ENCODE measurements at places on chromosomes 13 and 19. TPM values are rescaled to one million over a fixed set of nuclear protein-coding genes. Genes with fewer than 3 reads are reported as not detected.

GRCh38 chr13:41313117-41313516 is 2.0 kb downstream of the NAA16 start:
- no peak overlapping the region for H3K27ac ChIP-seq
- no peak for DNase-seq
- H3K4me1 ChIP-seq: peaks cover 17% of the 10 kb centered on the region
- no peak overlapping the region for H3K4me3 ChIP-seq
- H3K27me3 ChIP-seq: no peaks in the 10 kb centered on the region

DNA sequence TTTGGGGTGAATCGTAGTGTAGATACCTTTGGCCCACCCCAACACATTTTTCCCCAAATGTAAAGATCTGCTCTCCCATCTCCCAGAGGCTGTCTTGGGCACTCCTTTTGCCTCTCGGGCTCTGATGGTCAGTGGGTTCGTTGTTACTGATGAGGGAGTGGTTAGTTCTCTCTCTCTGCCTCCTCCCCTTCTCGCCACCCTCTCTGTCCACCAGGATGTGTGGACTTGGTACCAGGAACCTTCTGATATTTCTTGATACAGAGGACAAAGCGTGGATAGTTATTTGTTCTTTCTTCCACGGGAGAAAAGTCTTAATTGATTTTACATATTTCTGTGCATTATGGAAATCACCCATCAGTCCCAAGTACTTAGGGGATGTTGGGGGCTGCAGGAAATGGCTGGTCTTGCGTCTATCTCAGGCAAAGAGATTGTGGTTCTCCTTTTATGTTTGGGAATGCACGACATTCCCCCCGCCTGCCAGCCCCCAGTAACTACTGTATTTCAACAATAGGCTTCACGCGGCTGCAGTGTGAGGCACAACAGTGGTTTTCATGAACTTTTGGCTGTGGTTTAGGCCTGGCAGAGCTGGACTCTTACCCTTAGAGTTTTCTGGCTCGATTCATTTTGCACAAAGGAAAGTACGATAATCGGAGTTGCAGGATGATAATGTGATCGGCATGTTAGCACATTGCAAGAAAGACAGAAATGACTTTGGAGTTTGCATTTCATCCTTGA is 79.0 kb upstream of the ZNF536 start:
- H3K27ac ChIP-seq: no peak overlapping the region
- H3K4me1 ChIP-seq: no peaks in the 10 kb centered on the region
- no peak for DNase-seq

DNA sequence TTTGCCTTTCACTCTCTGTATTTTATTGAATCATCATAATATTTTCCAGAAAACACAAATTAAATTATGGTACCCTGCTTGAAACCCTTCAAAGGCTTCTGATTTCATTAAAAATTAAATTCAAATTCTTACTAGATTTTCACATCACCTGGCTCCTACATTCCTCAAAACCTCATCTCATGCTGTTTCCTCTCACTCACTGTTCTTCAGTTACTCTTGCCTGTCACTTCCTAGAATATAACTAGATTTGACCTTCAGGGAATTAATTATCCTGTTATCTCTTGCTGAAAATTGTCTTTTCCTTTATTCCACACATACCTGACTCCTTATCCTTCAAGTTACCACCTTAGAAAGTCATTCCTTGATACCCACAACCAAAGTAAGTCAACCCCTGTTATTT is 2294.7 kb downstream of the PCDH9 start:
- H3K36me3 ChIP-seq: no peaks in the 10 kb centered on the region
- DNase-seq: no peak
- no peak overlapping the region for H3K4me3 ChIP-seq
- H3K27me3 ChIP-seq: no peaks in the 10 kb centered on the region
- H3K4me1 ChIP-seq: no peaks in the 10 kb centered on the region
- no peak overlapping the region for H3K27ac ChIP-seq

- H3K36me3 ChIP-seq: no peaks in the 10 kb centered on the region
- no peak for DNase-seq
- H3K4me1 ChIP-seq: peaks cover 4% of the 10 kb centered on the region
- no peaks in the 10 kb centered on the region for H3K27me3 ChIP-seq
Observed at GRCh38 chr19:31988256-31988655, 357.2 kb upstream of the ZNF507 start.

- no peak overlapping the region for H3K27ac ChIP-seq
- no peak overlapping the region for H3K4me3 ChIP-seq
- H3K36me3 ChIP-seq: no peaks in the 10 kb centered on the region
- no peak for DNase-seq
Observed at GRCh38 chr19:6677883-6678689, 8.1 kb upstream of the TNFSF14 start.

DNA sequence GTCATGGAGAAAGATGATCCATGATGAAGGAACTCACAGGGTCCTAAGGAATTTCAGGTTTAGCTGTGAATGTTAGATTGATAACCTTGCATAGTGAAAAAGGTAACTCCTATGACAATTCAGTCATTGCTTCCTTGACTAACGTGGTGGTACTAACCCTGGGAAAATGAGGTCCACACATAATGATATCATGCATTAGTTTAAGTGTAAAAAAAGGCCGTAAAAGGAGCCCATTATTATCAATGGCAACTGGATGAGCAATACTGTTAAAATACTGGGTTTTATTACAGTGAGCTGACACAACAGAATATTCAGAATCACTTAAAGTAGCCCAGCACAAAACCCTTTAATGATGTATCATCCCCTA is 515.4 kb downstream of the DCT start:
- H3K4me3 ChIP-seq: no peak overlapping the region
- no peak for DNase-seq
- H3K27me3 ChIP-seq: no peaks in the 10 kb centered on the region
- H3K4me1 ChIP-seq: no peaks in the 10 kb centered on the region

GRCh38 chr13:73075546-73075945 is 16.7 kb downstream of the KLF5 start:
- no peak overlapping the region for H3K4me3 ChIP-seq
- H3K36me3 ChIP-seq: no peaks in the 10 kb centered on the region
- DNase-seq: peak; percentile 46
- H3K4me1 ChIP-seq: peaks cover 43% of the 10 kb centered on the region
- H3K27me3 ChIP-seq: no peaks in the 10 kb centered on the region

- no peak overlapping the region for H3K4me3 ChIP-seq
- H3K27me3 ChIP-seq: no peaks in the 10 kb centered on the region
- peaks cover 5% of the 10 kb centered on the region for H3K4me1 ChIP-seq
- no peak overlapping the region for H3K27ac ChIP-seq
- no peak for DNase-seq
- no peaks in the 10 kb centered on the region for H3K36me3 ChIP-seq
Observed at GRCh38 chr13:24709186-24709913, 29.1 kb downstream of the ATP12A start.

GRCh38 chr19:41569481-41570150 is 6.3 kb upstream of the CEACAM21 start:
- no peak overlapping the region for H3K4me3 ChIP-seq
- H3K4me1 ChIP-seq: no peaks in the 10 kb centered on the region
- no peak overlapping the region for H3K27ac ChIP-seq
- H3K27me3 ChIP-seq: peaks cover 13% of the 10 kb centered on the region
- H3K36me3 ChIP-seq: no peaks in the 10 kb centered on the region

The ZNF112 gene
- total RNA-seq: 22.6 TPM

All from thyroid gland (tissue), 4 donors.